ENCODE measurements at places on chromosomes 4 and X. TPM values are rescaled to one million over a fixed set of nuclear protein-coding genes. Genes with fewer than 3 reads are reported as not detected.

Gene FAM9B
- total RNA-seq: 1.4 TPM

Gene BEND2
- 3.9 TPM for total RNA-seq

Gene CLIC2
- total RNA-seq: 2.4 TPM

Gene PCDH11X
- 0.51 TPM for total RNA-seq

Gene ENPEP
- total RNA-seq: 1.8 TPM

Gene ARAP2
- total RNA-seq: 97.8 TPM

Gene NAP1L5
- total RNA-seq: 7.7 TPM

Gene GYG2
- 5.2 TPM for total RNA-seq

Gene NEIL3
- total RNA-seq: 0.59 TPM
